ENCODE measurements at places on chromosomes 3 and 15.

DNA sequence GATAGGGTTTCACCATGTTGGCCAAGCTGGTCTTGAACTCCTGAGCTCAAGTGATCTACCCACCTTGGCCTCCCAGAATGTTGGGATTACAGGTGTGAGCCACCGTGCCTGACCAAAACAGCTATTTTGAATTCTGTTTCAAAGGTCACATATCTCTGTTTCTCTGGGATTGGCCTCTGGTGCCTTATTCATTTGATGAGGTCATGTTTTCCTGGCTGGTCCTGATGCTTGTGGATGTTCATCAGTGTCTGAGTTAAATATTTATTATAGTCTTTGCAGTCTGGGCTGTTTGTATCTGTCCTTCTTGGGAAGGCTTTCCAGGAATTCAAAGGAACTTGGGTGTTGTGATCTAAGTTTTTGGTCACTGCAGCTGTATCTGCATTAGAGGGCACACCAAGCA is 5.1 kb downstream of the PATL2 start:
- no peak for DNase-seq

GRCh38 chr3:55690726-55691125 is 203.6 kb upstream of the WNT5A start:
- DNase-seq = peak; percentile 55

- no peak for DNase-seq
These were observed 26.1 kb downstream of the CAPN3 start for GRCh38 chr15:42385206-42385979.

GRCh38 chr15:98943601-98944151 is 63.9 kb downstream of the PGPEP1L start:
- no peak for DNase-seq

DNA sequence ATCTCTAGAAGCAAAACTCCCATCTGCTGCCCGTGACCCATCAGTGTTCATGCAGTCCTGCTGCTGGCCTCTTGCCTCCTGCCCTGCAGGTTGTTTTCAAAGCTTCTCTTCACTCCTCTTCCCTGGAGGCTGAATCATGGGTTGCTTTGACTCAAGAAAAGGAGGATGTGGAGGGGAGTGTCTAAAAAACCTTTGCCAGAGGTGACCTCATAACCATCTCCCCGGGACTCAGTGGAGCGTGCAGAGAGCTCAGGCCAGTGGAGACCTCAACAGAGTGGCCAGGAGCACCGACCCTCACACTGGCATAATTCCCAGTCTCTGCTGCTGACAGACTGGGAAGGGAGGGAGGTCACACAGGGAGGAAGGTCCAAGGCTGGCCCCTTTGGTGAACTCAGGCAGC is 60.9 kb upstream of the ITGA11 start:
- no peak for DNase-seq

- no peak for DNase-seq
These were observed 83.4 kb upstream of the NANOGP8 start for GRCh38 chr15:35168464-35168863.

GRCh38 chr3:123595396-123596180 is 10.7 kb upstream of the HACD2 start:
- no peak for DNase-seq

GRCh38 chr3:81744366-81744765 is 17.1 kb downstream of the GBE1 start:
- no peak for DNase-seq

GRCh38 chr3:184241447-184242296 is 7.1 kb downstream of the ALG3 start:
- no peak for DNase-seq

GRCh38 chr3:62013951-62014350 is 359.4 kb downstream of the FEZF2 start:
- DNase-seq = no peak

DNA sequence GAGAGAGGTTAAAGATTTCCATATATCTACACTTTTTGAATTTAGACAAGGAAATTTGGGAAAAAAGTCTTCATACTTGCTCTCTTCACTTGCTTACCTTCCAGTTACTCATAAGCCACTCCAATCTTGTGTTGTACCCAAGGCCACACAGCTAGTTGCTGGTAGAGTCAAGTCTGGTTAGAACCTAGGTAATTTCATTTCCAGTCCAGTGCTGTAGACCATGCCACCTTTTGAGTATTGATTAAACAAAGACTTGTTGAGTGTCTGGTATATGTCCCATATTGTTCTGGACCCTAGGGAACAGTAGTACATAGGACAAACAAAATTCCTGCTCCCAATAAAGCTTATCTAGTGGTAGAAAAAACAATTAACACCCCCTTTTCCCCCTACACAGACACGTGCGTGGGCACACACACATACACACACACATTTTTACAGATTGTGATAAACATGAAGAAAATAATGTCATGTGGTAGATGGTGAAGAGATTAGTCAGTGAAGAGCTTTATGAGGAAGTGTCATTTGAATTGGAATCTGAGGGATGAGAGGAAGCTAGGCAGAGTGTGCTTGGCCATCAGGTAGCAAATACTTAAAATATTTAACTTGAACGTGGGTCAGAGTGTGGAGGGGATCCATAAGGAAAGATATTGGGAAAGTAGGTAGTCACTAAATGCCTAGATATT is 2.1 kb downstream of the CMC1 start:
- DNase-seq = no peak

- no peak for DNase-seq
These were observed 250.4 kb upstream of the SLITRK3 start for GRCh38 chr3:165446555-165446954.

DNA sequence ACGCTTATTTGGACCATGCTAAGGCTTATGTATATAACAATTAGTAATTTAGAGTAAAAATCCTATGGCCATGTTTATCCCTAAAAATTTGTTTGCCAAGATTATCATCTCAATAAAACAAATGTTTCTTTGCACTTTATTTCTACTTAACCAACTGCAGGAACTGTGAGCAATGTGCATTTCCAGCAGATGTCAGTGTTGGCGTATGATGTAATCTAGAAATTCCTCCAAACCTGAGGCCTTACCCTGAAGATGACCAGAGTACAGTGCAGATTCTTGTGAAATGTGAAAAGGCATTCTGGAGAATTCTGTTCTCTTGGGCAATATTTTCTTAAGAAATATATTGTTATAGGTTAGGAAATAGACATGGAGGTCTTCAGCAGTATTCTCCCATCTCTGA is 205.9 kb downstream of the MBNL1 start:
- peak; percentile 72 for DNase-seq

GRCh38 chr15:74167891-74168331 is 5.6 kb upstream of the ISLR start:
- DNase-seq = no peak

DNA sequence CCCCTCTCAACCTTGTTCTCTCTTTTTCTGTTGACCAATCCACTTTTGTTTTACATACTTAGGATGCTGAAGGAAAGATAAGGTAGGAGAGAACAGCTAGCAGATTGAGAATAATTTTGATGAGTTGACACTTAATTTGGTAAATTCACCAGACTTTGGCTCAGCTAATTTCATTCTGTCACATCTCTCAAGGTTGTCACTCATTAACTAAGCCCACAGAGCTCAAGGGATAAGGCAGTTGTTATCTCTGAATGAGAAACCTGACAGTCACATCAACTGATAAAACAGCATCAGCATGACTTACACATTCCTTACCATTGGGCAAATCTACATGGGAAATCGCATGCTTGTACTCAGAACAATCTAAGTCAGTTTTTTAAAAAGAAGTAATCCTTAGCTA is 591.4 kb downstream of the NLGN1 start:
- DNase-seq = no peak

DNA sequence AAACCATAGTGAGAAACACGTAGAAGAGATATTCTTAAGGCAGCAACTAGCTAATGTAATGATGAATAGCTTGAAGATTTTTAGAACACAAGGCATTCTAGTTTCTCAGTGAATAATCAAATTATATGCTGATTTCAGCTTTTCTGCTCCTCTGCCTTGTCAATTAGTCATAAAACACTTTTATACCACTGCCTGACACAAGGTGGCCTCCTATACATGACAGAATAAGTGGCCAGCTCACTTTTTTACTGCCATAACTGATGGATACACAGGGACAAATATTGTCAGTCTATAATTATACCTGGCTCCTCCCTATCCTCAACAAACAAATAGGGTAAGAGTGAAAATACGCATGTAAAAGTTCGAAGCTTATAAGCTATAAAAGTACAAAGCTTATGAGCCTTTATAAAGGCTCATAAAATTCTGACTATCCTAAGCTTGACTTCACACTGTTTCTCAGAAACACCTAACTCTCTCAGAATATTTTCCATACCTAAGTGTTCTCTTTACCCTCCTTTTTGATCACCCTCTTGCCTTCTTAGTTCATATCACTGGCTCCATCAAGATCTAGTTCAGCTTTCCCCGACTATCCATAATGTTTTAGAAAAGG is 81.6 kb downstream of the HERC1 start:
- DNase-seq = peak; percentile 16

DNA sequence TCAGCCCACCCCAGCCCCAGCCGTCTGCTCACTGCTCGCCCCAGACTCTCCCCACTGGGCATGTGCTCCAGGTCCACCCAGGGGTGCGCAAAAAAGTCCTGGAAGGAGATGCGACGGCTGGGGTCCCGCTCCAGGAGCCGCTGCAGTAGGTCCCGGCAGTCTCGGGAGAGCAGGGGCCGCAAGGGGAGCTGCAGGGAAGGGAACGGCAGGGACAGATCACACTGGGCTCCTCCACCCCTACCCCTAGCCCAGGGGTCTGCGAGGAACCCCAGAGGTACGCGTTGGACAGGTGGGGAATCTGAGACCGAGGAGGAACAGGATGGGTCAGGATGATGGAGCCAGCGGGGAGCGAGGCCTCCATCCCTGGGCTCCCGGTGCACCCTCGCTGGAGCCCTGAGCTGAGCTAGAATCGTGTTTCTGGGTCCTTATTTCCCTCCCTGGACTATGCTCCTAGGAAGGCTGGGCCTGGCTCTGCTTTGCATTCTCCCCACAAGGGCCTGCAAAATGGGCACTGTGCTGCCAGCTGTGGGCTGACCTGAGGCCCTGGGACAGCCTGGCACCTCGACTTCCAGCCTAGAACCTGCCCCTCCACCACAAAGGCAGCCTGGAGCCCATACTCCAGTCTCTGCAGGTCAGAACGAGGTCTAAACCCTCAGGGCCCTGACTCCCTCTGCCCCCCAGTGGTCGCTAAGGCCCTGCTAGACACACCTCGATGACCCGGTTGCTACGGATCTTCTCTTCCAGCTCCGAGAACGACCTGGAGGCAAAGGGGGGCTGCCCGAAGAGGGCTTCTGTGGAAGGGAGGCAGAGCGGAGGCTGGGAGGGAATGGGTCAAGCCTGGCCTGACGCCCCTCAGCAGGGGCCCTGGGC is 3.2 kb downstream of the ULK3 start:
- no peak for DNase-seq

DNA sequence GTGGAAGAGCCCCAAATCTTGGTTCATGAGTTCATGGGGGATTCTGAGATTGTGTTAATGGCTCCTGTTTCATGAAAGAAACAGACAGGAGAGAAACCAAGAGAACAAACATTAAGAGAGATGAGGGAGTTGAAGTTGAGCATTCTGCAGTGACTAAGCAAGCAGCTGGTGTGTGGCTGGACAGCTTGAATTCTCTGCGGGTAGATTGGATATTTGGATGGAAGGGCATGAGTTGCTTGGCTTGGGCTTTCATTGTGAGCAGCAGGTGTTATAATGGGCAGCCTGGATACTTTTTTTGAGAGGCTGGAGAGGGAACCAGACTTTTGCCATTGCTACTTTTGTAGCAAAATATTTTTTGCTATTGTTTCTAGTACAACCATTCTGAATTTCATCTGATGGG is 346.8 kb upstream of the SATB1 start:
- DNase-seq = no peak

- DNase-seq = no peak
These were observed 45.7 kb downstream of the MORC1 start for GRCh38 chr3:109072194-109072593.

GRCh38 chr15:50028326-50028725 is 90.7 kb downstream of the ATP8B4 start:
- DNase-seq = no peak

DNA sequence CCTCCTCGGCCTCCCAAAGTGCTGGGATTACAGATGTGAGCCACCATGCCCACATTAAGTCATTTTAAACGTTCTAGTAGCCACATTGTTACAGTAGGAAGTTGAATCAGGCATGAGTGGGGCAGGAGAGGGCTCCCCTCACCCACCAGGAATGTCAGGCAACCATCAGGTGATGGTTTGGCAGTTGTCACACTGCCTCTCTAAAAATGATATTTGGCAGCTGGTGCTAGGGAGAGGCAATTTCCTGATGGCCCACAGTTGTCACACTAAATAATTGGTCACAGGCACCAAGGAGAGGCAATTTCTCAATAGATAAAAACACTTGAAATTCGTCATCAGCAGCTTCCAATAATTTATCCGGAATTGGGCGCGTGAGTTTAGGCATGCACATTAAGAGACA is 79.2 kb upstream of the ABHD2 start:
- DNase-seq = no peak

DNA sequence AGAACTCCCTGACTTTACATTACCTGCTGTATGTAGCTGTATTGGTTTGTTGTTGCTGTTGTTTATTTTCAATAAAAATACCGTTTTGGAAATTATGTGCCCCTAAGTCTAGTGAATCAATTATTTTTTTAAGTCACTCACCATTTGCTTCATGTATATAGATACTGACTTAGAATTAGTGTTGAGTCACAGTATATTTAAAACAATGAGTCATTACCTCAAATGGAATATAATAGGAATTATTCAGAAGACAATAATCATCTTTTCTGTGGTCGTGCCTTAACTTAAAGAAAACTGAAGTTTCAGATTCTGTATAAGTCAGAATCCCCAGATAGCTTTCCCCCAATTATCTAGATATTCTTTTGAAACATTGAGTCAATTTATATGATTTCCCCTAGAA is 21.0 kb upstream of the ALDH1A2 start:
- no peak for DNase-seq

GRCh38 chr3:38967693-38967989 is 84.1 kb downstream of the SCN11A start:
- no peak for DNase-seq

GRCh38 chr15:45121020-45121419 is 6.9 kb downstream of the DUOXA2 start:
- no peak for DNase-seq

GRCh38 chr3:112963683-112964082 is 11.2 kb downstream of the CD200R1 start:
- DNase-seq = no peak

DNA sequence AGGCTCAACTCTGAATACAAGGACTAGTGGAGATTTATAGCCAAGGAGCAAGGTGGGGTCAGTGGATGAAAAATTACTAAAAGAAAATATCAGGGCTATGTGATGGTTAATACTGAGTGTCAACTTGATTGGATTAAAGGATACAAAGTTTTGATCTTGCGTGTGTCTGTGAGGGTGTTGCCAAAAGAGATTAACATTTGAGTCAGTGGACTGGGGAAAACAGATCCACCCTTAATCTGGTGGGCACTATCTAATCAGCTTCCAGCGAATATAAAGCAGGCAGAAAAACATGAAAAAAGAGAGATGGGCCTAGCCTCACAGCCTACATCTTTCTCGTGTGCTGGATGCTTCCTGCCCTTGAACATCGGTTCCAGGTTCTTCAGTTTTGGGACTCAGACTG is 14.4 kb upstream of the SENP7 start:
- DNase-seq = no peak

Measured in GM12864 (cell line).